ENCODE measurements at places on chromosomes 2 and 18.

GRCh38 chr2:209976698-209977385 is 25.6 kb upstream of the RPE start:
- H3K36me3 ChIP-seq: no peaks in the 10 kb centered on the region
- H3K4me3 ChIP-seq: no peak overlapping the region
- H3K4me1 ChIP-seq: no peaks in the 10 kb centered on the region
- peaks cover 11% of the 10 kb centered on the region for H3K27me3 ChIP-seq
- H3K27ac ChIP-seq: no peak overlapping the region

GRCh38 chr2:42064417-42064942 is 16.7 kb downstream of the PKDCC start:
- no peak overlapping the region for H3K27ac ChIP-seq
- no peaks in the 10 kb centered on the region for H3K36me3 ChIP-seq
- ATAC-seq: no peak
- no peaks in the 10 kb centered on the region for H3K4me1 ChIP-seq
- peaks cover 6% of the 10 kb centered on the region for H3K27me3 ChIP-seq

DNA sequence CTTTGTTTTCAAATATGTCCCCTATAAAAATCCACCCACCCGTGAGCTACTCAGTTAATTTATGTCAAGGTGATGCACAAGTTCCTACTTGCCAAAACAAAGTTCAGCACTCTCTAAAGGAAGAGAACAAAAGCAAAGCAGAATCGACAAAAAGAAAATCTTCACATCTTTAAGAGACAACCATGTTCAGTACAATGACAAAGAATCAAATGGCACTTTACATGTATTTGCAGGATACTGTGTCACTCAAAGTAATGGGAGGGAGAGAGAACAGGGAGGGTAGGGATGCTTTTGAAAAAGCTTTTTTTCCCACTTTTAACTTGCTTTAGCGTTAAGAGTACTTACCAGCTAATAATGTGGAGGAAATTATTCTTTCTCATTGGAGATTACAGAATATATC is 39.0 kb upstream of the FAM237A start:
- no peak for ATAC-seq
- H3K27me3 ChIP-seq: no peaks in the 10 kb centered on the region
- peaks cover 6% of the 10 kb centered on the region for H3K4me1 ChIP-seq

DNA sequence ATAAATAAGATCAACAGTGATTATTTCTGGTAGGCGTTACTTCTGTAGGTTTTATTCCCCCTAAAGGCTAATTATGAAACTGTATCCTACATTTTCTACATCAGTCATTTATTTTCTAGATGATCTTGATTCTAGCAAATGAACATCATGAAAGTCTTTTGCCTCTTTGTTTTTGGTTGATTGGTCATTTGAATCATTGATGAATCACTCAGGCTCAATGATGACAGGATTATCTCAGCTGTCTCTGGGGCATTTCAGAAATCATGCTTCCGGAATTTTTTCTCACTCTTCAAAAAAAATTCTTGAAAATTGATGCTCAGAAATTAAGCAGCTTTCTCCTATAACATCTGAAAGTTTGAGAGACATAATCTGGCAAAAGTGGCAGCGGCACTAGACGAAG is 298.9 kb upstream of the TCF4 start:
- H3K4me3 ChIP-seq: no peak overlapping the region
- no peaks in the 10 kb centered on the region for H3K4me1 ChIP-seq
- no peaks in the 10 kb centered on the region for H3K27me3 ChIP-seq
- no peaks in the 10 kb centered on the region for H3K36me3 ChIP-seq

GRCh38 chr2:24843330-24843860 is 50.2 kb downstream of the CENPO start:
- H3K27me3 ChIP-seq: no peaks in the 10 kb centered on the region
- no peak for ATAC-seq
- peaks cover 70% of the 10 kb centered on the region for H3K36me3 ChIP-seq
- no peak overlapping the region for H3K27ac ChIP-seq
- H3K4me3 ChIP-seq: no peak overlapping the region
- peaks cover 5% of the 10 kb centered on the region for H3K4me1 ChIP-seq

DNA sequence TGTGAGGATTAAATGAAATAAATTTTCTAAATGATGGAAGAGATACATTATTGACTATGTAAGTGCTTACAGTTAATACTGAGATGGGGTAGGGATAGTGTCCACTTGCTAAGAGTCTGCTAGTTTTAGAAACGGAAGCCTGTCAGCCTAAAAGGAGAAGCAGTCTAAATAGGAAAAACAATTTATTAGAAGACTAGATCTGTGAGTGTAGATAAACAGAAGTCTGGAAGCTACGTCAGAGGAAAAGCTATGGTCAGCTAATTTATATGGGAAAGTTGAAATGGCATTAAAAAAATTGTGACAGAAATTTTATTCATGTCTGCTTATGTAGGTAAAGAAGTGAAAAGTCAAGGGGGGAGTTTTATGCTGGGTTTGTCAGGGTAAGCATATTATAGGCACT is 1338.4 kb upstream of the CHAC2 start:
- H3K36me3 ChIP-seq: no peaks in the 10 kb centered on the region
- no peak overlapping the region for H3K27ac ChIP-seq
- ATAC-seq: no peak
- no peak overlapping the region for H3K4me3 ChIP-seq
- no peaks in the 10 kb centered on the region for H3K27me3 ChIP-seq

DNA sequence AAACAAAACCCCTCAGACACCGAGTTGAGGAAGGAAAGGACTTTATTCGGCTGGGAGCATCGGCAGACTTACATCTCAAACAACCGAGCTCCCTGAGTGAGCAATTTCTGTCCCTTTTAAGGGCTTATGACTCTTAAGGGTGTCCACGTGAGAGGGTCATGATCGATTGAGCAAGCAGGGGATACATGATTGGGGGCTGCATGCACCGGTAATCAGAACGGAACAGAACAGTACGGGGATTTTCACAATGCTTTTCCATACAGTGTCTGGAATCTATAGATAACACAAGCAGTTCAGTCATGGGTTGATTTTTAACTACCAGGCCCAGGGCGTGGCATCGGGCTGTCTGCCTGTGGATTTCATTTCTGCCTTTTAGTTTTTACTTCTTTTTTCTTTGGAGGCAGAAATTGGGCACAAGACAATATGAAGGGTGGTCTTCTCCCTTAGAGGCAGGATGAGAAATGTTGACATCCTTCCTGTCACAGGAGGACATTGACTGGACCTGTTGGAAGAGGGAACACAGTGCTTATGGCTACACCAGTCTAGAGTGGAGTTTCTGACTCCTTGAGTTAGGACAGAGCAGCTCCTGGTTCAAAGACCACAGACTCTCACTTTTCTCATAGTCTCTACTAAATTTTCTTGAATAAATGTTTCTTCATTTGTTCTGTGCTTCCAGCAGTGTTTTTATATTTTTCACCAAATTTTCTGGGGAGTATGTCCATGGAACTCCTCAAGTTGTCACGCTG is 35.8 kb downstream of the SPOPL start:
- peaks cover 66% of the 10 kb centered on the region for H3K4me1 ChIP-seq
- no peak for ATAC-seq
- no peaks in the 10 kb centered on the region for H3K27me3 ChIP-seq
- no peak overlapping the region for H3K4me3 ChIP-seq
- peaks cover 52% of the 10 kb centered on the region for H3K36me3 ChIP-seq

GRCh38 chr2:54995553-54995952 is 54.7 kb downstream of the RTN4 start:
- no peaks in the 10 kb centered on the region for H3K36me3 ChIP-seq
- ATAC-seq: no peak
- H3K27ac ChIP-seq: no peak overlapping the region
- peaks cover 65% of the 10 kb centered on the region for H3K4me1 ChIP-seq

DNA sequence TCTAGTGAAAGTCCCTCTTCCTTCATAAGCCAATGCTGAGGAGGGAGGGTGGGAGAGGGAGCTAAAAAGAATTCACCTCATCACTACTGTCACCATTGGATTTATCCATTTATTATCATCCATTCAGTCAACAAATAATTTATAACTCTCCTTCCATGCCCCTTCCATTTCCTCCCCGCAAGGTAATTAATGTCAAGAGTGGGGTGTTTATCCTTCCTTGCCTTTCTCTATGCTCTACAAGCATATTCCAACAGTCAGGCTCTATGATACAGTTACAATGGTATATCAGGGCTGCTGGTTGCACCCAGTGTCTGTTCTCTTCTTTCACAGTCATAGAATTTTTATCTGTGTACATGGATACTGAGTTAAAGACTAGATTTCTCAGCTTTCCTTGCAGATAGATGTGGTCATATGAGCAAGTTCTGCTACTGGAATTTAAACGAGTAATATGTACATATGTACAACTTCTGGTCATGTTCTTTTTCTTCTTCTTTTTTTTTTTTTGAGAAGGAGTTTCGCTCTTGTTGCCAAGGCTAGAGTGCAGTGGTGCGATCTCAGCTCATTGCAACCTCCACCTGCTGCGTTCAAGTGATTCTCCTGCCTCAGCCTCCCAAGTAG is 5.1 kb upstream of the MFSD6 start:
- H3K36me3 ChIP-seq: no peaks in the 10 kb centered on the region
- H3K27ac ChIP-seq: no peak overlapping the region
- no peak for ATAC-seq
- no peak overlapping the region for H3K4me3 ChIP-seq
- no peaks in the 10 kb centered on the region for H3K4me1 ChIP-seq

DNA sequence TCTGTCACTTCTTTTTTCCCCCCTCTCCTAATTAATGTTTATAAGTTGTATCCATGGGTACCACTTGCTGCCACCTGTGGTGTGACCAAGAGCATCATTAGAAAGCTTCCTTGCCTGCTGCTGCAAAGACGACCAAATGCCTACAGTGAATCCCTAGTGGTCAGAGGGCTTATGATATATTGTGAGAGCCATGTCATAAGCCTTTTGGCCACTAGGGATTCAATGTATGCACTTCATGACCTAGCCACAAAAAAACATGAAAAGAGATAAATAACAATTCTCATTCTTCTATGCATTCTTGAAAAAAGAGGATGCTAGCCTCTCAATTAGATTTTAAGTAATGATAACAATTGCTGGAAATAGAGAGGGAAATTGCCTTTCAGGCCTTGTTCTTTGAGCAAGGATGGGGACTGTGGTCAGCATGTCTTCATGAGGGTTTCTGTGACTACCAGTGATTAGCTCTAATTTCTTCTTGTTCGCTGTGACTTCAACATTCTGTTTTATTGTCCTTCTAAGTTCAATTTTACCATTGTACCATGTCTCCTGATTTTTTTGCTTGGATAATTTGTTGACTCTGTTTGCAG is 435.3 kb downstream of the TGIF1 start:
- H3K4me3 ChIP-seq: no peak overlapping the region
- H3K27me3 ChIP-seq: no peaks in the 10 kb centered on the region
- H3K36me3 ChIP-seq: no peaks in the 10 kb centered on the region
- ATAC-seq: no peak
- no peaks in the 10 kb centered on the region for H3K4me1 ChIP-seq

GRCh38 chr2:44932079-44932478 is 9.4 kb upstream of the SIX3 start:
- no peak overlapping the region for H3K4me3 ChIP-seq
- no peaks in the 10 kb centered on the region for H3K36me3 ChIP-seq
- H3K27me3 ChIP-seq: peaks cover 90% of the 10 kb centered on the region

DNA sequence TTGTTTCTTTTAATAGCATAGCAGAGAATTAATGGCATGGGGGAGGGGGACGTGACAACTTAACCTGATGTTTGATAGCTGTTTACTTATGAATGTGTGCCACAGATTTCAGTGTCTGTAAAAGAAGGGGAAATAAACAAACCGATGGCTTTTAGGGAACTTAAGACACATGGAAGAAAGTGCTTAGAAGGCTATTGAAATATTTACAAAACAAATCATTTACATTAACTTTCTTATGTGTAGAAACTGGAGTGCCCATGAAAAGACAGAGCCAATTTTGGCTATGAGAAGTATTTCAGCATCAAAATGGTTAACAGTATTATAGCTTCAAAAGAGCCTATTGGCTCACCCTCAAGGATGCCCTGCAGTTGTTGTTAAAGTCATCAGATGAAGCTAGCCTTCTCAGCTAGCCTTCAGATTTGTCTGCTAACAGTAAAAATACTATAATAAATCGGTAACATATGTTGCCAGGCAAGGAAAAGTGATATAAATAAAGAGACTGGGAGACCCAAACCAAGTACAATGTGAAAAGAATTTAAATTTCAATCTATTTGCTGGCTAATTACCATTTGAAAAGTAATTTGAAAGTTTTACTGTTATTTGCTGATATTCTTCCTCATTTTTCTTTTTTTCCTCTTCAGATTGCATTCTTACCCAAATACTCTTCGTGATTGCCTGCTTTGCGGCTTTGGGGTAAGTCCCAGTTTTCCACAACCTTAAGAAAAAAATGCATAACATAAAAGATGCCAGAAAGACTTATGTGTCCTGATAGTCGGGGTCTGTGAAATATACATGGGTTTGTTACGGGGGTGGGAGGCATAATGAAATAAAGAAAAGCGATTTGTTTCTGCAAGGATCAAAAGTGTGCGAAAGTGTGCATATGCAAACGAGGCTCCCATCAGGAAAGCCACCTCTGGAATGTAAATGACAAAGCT is 256.4 kb downstream of the MEIS1 start:
- H3K27ac ChIP-seq: no peak overlapping the region
- no peak overlapping the region for H3K4me3 ChIP-seq
- no peaks in the 10 kb centered on the region for H3K36me3 ChIP-seq
- no peak for ATAC-seq

DNA sequence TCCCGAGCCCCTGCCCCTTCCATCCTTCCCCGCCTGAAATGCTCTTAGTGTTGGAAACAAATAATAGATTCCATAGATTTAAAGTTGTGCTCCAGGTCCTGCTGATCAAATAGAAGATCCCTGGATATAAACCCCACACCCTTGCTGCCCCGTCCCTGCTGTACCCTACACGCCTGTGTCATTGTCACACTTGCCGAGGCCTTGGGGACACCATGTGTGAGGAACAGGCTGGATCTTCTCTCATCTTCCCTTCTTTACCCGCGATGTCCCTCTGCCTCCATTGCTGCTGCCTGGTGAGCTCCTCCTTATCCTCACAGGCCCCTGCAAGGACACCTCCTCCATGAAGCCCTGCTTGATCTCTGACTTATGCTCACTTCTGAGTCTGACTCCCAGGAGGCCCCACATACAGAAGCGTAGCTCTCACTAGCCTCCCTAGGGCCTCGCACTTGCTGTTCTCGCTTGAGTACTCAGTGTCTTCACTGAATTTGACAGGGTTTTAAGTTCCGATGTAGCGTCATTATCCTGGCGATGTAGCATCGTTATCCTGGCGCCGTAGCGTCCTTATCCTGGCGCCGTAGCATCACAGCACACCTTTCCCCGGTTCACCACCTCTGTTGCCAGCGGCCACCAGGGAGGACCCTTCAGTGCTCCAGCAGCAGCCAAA is 221.9 kb downstream of the NDUFA10 start:
- H3K4me1 ChIP-seq: no peaks in the 10 kb centered on the region
- H3K27ac ChIP-seq: no peak overlapping the region
- peaks cover 39% of the 10 kb centered on the region for H3K27me3 ChIP-seq
- no peak for ATAC-seq
- no peaks in the 10 kb centered on the region for H3K36me3 ChIP-seq
- no peak overlapping the region for H3K4me3 ChIP-seq
